ENCODE measurements at places on chromosomes 5 and 9.

GRCh38 chr9:75876999-75877640, 13.4 kb upstream of the PCSK5 start:
- no peak for DNase-seq

DNA sequence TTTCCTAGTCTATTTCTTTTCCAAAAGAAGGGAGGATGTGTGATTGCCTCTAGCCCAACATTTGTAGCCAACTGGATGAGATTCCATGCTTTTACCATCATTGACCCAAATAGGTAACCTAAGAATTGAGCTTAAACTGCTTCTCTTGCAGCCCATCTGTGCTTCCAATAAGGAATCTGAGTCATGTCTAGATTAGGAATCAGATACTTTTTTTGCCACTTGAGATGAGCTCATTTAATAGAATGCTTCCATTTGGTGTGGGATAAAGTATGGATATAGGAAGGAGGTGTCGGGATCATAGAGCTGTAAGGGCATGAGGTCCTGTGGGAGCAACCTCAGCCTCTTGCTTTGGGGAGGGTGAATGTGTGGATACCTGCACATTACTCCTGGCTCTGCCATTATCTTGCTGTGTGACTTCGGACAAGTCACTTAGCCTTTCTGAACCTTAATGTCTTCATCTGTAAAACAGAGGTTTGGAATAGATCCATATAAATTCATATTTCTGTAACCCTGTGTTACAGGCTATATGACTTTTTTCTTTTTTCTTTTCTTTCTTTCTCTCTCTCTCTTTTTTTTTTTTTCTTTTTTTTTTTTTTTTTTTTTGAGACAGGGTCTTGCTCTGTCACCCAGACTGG, 56.2 kb downstream of the MAP1B start:
- no peak for DNase-seq

- DNase-seq: peak; percentile 82
Measured at GRCh38 chr9:126379661-126380360, 53.2 kb downstream of the MVB12B start.

DNA sequence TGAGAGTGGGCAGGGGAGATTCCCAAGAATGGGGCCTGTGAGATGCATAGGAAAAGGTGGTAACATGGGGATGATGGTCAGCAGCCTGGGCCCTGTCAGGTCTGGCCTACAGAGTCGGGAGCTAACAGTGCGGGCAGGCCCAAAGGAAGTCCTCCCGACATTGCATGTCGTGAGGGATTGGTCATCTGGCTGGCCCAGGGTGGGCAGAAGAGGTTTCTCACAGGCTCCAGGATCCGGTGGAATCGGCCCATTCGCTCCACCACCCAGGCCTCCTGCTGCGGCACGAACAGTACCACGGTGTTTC, 514 bp downstream of the STOML2 start:
- DNase-seq: peak; percentile 16

DNA sequence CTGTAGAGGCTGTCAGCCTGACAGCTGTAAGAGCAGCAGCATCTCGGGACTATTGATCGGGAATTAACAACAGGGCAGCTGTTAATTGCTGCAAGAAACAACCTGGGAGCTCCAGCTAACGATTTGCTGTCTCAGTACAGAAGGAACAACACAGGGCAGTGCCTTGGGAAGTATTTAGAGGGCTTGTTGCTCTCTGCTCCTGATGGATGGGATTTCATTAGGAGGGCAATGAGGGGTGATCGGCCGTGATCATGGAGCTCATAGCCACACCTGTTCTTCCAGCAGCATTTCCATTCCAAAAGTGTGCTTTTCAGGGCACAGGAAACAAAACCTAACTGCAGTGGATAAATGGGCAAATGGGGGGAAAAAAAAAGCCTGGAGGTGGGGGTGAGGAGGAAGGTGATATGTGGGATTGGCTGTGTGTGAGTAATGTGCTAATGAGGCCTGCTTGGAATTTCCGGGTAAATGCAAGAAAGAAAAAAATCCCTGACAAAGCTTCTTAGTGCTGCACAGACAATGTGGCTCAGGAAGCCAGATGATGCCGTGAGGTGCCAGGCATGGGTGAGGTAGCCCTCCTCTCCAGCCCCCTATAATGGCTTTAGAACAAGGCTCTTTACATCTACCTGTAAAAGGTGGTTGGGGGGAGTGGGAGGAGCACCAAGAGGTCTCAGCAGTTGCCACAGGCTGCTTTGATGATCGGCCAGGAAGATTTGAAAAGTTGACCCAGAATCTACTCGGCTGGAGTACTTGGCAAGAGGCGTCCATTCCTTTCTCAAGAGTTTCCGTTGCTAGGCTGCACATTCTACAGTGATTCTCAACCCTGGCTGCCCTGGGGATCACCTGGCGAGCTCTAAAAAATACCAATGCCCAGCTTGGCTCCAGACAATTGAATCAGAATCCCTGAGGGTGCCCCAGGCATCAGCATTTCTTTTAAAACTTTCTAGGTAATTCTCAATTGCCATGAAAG, 139.5 kb upstream of the KLF9 start:
- peak; percentile 76 for DNase-seq

- DNase-seq: no peak
Measured at GRCh38 chr9:16656432-16657169, 213.9 kb downstream of the BNC2 start.

- DNase-seq: peak; percentile 68
Measured at GRCh38 chr9:4987961-4988421, 2.9 kb downstream of the JAK2 start.

DNA sequence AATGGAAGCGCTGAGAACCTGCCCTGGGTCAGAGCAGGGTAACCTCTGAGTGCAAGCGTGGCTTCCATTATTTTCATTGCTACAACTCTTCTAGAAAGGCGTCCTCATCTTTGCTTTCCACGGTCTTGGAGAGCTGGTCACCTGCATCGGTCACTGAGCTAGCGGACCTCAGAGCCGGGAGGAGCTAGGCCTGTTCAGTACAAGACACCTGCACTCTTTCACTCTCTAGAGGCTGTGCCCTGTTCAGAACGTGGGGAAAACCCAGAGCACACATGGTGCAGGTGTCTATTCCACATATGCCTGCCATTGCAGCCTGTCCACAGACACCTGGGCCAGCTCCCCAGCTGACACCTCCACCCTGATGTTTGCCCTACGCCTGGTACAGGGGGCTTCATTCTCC, 147.8 kb upstream of the IRX2 start:
- no peak for DNase-seq

- peak; percentile 60 for DNase-seq
Measured at GRCh38 chr5:102627315-102627714, 127.8 kb upstream of the PAM start.

GRCh38 chr9:127369428-127369827, 27.5 kb upstream of the SLC2A8 start:
- DNase-seq: no peak

DNA sequence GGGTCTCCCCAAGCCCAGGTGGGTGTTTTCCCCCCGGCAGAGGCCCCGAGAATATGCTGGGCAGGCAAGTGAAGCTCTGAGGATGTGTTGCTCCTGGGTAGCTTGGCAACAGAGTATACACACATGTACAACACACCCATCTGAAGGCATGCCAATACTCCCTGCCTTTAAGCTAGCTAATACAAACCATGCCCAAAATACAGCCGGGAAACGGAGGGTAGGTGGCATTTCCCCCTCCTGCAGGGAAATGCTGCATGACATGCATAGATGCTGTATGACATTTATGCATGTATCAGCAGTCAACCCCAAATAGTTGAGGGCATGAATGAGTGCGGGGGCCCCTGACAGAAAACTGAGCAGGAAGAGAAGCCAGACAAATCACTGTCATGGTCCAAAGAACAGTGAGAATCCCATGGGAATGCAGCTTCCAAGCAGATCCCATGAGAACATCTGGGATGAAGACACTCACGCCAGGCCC, 614.1 kb downstream of the EBF1 start:
- DNase-seq: peak; percentile 4

GRCh38 chr5:16733331-16734006, 116.7 kb upstream of the RETREG1 start:
- no peak for DNase-seq

- peak; percentile 24 for DNase-seq
Measured at GRCh38 chr5:177067503-177067902, 19.2 kb upstream of the FGFR4 start.

GRCh38 chr9:130186839-130187522, 14.8 kb downstream of the NCS1 start:
- DNase-seq: peak; percentile 75

DNA sequence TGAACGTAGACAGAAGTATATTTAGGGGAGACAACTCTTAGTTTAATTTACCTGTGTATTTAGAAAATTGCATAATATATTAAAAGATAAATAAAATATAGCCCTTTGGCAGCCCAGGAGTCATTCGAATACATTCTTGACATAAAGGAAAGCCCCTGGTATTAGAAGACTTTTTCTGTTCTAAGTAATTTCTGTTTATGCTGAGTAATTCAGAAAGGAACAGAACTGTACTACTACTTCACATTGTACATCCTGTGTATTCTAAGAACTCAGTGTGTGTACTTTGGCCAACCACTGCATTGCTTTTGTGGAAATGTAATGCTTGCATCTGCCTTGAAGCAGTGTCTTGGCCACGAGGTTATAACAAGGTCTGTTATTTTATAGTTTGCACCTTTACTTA, 136.4 kb downstream of the KDM4C start:
- DNase-seq: no peak

DNA sequence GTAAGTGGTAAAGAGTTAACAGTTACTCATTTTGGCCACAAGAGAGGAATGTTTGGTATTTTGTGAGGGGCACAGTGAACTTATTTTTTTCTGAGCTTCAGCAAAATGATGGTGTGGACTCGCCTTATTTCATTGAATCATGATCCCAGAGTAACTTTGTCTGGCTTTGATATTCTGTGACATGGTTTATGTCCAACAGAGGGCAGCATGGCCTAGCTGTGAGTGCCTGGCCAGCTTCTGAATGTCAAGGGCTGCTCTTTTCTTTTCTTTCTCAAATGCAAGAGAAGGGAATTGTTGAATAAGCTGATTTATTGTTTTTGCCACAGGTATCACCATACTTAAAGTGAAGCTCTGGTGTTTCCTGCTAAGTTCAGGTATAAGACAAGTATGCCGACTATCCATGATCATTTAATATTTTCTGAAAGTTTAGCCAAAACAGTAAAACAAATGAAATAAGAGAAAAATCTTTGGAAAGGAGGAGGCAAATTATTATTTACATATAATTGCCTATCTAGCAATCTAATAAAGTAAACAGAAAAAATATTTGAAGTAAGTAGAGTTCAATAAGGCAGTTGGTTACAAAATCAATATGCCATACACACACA, 31.7 kb downstream of the MRPL22 start:
- DNase-seq: peak; percentile 63

DNA sequence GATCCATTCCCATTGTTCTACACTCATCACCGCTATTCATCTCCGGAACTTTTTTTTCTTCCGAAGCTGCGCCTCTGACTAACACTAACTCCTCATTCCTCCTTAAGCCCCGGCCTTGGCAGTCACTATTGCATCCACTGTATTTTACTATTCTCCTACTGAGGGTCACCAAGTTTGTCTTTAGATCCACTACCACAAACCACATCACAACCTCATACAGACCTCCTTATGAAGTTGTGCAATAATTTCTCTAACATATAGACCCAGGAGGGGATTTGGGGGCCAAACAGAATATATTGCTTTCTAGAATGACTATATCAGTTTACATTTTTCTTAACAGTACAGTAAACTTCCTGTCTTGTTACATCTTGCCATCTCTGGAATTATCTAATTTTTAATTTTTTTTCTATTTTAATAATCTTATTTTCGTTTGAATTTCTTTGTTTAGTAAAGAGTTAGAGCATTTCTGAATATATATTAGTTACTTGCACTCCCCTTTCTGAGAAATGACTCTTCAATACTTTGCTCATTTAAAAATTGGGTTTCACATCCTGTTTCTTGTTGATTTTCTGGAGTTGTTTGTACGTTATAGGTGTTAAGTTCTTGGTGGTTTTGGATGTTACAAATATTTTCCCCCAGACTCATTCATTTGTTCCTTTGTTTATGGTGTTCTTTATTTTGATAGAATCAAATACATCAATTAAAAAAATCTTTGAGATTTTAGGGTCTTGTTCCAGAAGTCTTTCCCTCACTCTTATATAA, 37.1 kb downstream of the DMRT2 start:
- DNase-seq: no peak

DNA sequence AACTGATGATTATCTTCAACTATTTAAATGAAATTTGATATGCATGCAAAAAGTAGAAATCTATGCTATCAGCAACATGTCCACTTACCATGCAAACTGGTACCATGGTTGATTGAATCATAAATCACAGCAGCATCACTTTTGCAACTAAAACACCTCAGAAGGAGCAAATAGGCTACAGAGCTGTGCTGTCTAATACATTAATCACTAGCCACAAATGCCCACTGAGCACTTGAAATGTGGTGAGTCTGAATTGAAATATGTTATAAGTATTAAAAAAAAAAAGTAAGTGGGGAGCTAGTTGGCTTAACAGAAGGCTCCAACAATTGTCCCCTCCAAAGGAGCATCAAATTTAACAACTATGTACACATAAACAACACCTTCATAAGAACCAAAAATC, 112.5 kb downstream of the FAM114A2 start:
- DNase-seq: no peak

DNA sequence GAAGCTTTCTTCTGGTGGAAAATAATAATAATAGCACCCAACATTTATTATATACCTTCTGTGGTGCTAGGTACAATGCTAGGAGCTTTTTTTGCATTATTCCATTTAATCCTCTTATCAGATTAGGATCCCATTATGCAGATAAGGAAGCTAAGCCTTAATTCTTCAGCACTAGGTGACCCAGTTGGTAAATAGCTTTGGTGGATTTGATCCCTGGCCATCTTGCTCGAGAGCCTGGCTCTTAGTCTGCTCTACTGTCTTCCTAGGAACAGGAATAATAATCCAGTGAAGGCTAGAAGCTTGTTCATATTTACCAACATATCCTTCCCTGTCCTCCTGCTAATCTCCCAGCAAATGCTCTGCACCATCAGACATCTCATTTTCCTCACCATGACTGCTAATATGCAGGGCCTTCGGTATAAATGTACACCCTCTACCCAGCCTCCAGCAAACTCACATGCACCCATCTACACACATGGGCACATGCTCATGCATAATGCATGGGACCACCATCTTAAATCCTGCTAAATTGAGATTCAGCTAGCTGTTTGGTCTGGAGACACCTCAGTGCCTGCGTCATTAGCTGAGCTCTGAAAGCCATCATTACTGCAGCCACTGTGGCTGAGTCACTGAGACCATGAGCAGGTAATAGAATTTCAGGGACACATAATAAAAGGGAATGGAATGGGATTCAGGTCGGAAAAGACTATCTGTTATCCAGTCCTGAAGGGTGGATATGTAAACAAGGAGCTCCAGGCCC, 87.5 kb downstream of the TRIM32 start:
- DNase-seq: no peak

GRCh38 chr9:135294836-135295235, 184.7 kb upstream of the PPP1R26 start:
- no peak for DNase-seq

GRCh38 chr5:173645890-173646574, 29.6 kb upstream of the BOD1 start:
- no peak for DNase-seq
